Stimulated activated CD4-positive, alpha-beta T cell treated with anti-CD3 and anti-CD28 coated beads, Interleukin-1b, Interleukin-23, amount 100 ng/mL, for 1 hour (primary cell): ENCODE measurements at places on chromosomes 2 and 18.

DNA sequence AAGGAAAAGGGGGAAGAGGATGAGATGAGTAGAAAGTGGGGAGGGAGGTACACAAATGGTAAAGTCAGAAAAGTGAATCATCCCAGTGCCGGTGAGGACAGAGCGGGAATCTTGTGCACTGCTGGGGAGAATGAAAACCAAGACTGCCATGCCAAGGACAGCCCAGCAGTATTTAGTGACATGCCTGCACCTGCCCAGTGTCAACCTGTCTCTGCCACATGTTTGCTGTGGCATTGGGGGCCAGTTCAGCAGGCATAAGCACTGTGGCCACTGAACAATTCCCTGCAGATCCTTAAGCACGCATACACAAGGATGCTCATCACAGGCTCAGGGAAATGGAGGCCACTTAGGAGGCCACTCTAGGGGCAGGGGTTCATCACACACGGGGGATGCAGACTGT lies 5.2 kb upstream of the KCNK3 start:
- no peak for DNase-seq

- no peak for DNase-seq
Measured at GRCh38 chr2:65062843-65063825, 6.9 kb downstream of the CEP68 start.

- DNase-seq, result no peak
Measured at GRCh38 chr2:10452312-10452711, 4.2 kb upstream of the ODC1 start.

DNA sequence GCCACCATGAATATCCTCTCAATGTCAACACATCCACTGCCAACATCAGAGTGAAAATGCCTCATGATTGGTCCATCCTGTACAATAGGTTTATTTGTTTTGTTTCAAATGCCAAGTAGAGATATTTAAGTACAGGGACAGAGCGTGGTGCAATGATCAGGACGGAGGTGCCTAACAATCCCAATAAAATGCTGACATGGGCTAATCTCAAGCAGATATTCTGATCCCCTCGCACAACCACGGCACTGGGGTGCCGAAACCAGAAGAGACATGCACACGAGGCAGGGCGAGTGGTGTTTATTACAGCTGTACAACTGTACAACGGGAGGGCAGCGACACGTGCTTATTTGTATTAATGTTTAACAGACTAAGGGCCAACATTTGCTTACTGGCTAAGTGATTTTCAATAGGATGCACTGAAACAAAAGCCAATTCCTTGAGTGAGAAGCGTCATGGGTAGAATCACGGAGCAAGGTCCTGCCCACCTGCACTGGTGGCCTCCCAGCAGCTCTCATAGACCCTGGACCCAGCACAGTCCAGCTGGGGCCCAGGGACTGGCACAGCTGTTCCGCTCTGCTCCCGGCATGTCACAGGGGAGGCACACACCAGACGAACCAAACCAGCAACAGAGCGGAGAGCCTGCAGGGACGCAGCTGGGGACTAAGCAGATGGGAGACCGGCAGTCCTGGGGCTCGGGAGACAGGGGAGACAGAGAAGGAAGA lies 101.4 kb downstream of the HDAC4 start:
- DNase-seq, result no peak

GRCh38 chr2:101089942-101090799 lies 61.0 kb downstream of the TBC1D8 start:
- DNase-seq, result no peak

DNA sequence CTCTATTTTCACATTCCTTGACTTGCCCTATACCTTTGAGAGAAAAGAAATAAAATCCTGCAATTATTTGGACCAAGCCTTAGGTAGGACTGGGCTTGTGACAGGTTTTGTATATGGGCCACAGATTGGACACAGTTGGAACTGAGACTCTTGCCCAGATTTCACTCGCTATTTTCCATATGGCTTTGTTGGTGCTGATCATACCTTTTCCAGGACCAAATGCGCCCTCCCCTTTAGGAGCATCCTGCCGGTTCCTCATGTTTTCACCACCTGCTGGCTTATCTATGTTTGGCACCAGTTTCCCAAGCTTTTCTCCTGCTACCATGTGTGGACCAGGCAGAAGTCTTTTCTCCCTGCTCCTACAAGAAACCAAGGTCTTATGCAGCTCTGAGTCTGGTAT lies 494.9 kb downstream of the EPHA4 start:
- DNase-seq, result no peak

- DNase-seq, result no peak
Measured at GRCh38 chr2:10297959-10298531, 4.7 kb upstream of the HPCAL1 start.

DNA sequence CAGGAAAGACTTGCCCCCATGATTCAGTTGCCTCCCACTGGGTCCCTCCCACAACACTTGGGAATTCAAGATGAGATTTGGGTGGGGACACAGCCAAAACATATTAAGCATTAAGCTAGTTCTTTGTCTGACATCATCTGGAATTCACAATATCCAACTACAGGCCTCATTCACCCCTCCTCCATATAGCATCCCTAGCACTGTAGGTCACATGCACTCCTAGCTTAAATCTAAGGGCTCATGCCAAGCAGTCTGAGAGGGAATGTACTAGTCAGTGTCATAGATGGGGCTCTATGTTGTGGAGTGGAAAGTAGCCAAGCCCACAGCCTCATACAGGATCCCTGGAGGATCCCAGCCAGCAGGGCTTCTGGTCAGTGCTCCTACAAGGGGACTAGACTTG lies 92.1 kb downstream of the IRS1 start:
- no peak for DNase-seq

DNA sequence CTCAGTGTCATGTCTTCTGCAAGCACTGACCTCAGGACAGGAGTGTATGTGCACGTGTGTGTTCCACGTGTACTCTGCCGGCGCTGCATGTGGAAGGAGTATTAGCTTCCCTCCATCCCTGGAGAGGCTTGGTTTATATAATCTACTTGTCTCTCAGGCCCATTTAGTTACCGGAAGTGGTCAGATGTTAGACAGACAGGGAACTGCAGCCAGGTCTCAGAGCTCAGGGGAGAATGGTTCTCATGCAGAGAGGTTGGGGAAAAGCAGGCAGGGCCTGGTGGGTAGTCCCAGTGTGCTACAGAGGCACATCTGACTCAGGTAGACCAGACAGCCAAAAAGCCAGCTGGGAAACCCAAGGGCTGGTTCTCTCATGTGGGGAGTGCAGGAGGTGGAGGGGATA lies 167.9 kb downstream of the CTIF start:
- DNase-seq, result no peak

GRCh38 chr2:138689705-138690104 lies 90.5 kb downstream of the NXPH2 start:
- DNase-seq, result no peak

- DNase-seq, result no peak
Measured at GRCh38 chr2:199646439-199646838, 188.7 kb upstream of the SATB2 start.

- DNase-seq, result no peak
Measured at GRCh38 chr2:68512966-68513365, 45.6 kb downstream of the APLF start.

- DNase-seq, result no peak
Measured at GRCh38 chr2:8224347-8225190, 457.3 kb upstream of the ID2 start.

DNA sequence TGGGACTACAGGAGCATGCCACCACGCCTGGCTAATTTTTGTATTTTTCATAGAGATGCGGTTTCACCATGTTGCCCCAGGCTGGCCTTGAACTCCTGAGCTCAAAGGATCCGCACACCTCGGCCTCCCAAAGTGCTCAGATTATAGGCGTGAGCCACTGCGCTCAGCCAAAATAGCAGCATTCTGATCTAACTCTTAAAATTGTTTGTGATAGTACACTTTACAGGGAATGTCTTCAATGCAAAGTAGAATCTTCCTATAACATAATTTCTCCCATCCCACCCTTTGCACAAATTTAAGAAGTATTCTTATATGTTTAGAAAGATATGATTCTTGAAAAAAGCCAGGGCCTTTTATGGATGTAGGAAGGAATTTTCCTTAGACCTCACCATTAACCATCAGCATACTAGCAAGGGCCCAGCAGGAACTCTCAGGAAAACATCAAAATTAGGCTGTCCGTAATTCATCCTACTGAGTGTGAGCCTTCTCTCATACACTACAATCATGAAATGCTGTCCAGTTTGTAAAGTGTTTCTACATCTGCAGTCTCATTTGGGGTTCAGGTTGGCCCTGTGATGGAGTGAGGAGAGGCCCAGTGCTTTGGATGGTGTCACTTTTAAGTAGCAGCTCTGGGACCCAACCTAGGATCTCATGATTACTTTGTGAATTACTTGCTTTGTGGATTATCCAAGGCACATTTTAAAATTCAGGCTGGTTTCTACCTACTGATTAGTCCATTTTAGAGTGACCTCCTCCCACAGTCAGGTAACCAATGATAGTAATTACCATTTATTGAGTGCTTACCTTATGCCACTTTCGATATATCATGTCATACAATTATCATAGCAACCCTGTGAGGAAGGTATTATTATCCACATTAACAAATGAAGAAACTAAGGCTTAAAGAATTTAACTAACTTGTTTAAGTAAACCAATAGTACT lies 37.5 kb upstream of the DLX1 start:
- no peak for DNase-seq

DNA sequence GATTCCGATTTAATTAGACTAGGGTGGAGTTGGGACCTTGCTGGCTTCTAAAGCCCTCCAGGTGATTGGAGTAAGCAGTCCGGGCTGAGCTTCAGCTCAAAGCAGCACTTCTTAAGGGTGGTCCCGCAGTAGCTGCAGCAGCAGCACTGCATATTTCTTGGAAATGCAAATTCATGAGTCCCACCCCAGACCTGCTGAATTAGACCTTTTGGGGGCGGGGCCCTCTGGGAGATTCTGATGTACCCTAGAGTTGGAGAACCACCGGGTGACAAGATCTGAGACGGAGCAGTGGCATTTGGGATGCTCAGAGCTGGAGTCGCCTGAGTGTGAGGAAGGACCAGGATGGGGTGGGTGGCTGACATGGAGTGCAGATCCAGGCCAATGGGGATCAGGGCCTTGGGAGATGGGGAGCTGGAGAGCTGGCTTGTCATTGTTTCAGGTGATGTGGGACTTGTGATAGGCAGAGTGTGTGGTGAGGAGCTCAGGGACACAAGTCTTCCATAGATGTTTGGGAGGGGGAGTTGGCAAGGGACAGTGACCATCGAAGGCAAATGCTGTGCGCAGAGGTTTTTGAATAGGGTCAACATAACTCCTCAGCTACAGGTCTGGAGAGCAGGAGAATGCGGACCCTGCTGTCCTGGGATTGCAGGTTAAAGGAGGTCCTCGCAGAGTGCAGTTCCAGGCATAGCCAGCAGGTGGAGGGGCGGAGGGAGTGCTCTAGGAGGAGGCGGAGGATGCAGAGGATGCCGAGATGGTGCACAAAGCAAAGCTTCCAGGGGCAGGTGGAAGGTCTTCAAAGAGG lies 130.9 kb upstream of the RAB12 start:
- DNase-seq, result peak; percentile 37

- DNase-seq, result no peak
Measured at GRCh38 chr2:79980816-79981215, 323.7 kb downstream of the LRRTM1 start.

GRCh38 chr2:12587729-12588522 lies 128.8 kb upstream of the TRIB2 start:
- no peak for DNase-seq

- no peak for DNase-seq
Measured at GRCh38 chr18:57432751-57433400, 2.3 kb upstream of the ONECUT2 start.

- DNase-seq, result no peak
Measured at GRCh38 chr2:184444623-184445223, 153.6 kb upstream of the ZNF804A start.

DNA sequence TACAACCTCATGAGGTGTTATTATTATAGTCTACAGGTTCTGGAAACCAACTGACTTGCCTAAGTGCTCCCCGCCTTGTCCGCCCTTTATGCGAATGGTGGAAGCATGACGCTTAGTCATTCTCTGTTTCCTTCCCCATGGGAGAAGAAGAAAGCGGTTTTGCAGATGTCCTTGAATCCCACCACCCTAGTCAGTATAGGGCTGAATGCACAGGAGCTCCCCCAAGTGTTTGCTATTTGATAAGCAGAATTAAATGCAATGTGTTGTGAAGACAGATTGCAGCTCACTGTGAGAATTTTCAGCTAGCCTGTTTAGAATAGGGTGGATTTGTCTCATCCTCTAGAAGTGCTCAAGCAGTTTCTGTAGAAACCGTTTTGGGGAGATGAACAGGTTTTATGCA lies 652.0 kb downstream of the DCC start:
- no peak for DNase-seq

DNA sequence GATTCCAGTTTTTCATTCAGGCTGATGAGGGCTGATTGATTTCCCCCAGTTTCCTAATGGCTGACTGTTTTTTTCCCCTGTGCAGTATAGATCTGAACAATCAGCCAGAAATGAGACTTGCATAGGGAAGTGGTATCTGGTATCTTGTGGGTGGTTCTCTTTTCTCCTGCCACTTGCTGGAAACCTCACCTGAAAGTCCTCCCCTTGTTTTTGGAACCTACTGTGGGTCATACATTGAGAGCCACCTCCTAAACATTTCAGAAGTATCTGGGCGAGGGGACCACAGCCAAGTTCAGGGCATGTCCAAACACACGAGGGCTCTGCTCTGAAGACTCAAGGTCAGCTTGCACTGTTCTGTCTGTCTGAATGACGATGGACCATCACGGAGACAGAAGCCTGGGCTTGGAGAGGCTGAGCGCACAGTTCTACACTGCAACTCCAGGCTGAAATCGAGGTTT lies 19.3 kb downstream of the ALPK2 start:
- no peak for DNase-seq

- DNase-seq, result no peak
Measured at GRCh38 chr2:3532941-3533340, 13.6 kb upstream of the ADI1 start.

GRCh38 chr2:64112016-64112415 lies 32.2 kb downstream of the PELI1 start:
- no peak for DNase-seq

DNA sequence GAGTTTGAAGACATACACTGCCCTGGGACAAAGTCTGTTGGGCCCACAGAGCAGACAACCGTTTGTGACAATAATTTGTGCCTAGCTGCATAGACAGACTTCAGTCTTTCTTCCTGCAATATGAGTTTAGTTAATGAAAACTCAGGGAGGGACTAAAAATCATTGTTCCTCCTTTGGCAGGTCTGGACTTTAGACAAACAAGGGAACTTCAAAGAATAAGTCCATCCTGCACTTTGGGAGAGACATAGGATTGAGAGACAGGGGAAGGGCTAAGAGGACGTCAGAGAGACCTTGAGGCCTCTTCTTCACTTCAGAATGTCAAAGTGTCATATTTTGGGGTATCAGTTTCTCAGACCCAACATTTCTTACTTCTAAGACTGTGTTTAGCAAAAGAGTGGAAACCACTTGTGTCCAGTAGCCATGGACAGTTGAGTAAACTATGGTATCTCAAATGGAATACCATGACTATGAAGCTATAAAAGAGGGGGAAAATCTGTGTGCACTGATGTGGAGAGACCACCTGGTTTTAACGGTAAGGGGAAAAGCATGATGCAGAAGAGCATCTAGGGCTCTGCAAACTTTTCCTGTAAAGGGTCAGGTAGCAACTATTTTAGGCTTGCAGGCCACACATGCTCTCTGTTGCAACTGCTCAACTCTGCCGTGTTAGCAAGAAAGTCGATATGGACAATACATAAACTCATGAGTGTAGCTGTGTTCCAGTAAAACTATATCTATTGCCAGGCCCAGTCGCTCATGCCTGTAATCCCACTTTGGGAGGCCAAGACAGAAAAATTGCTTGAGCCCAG lies 217.8 kb upstream of the SH3BP4 start:
- DNase-seq, result no peak

- no peak for DNase-seq
Measured at GRCh38 chr18:69071680-69072079, 273.8 kb downstream of the CCDC102B start.
